A549 treated with AZD2906 at 1 μM for 4 hours (cell line): ENCODE measurements at places on chromosomes 7 and 10. TPM values are rescaled to one million over a fixed set of nuclear protein-coding genes. Genes with fewer than 3 reads are reported as not detected.

The NPTX2 gene
- 0.12 to 0.28 TPM (median 0.20 TPM) in 5 replicates for total RNA-seq

The NEUROD6 gene
- total RNA-seq = not detected in 5 replicates

The NRP1 gene
- 57.8 to 91.2 TPM (median 62.6 TPM) in 5 replicates for total RNA-seq

The CUTC gene
- 29.5 to 36.4 TPM (median 30.5 TPM) in 5 replicates for total RNA-seq

The RNLS gene
- total RNA-seq = 6.9 to 9.3 TPM (median 8.8 TPM) in 5 replicates

The EXOSC1 gene
- 51.4 to 59.8 TPM (median 54.0 TPM) in 5 replicates for total RNA-seq

The FBXO24 gene
- total RNA-seq = 0.22 to 0.35 TPM (median 0.24 TPM) in 5 replicates

The SLC26A3 gene
- 0.02 to 0.05 TPM in 2 of 5 replicates, not detected in the others for total RNA-seq

The POLD2 gene
- total RNA-seq = 150 to 170 TPM (median 169 TPM) in 5 replicates

The TES gene
- 59.9 to 86.8 TPM (median 70.0 TPM) in 5 replicates for total RNA-seq

The RNF133 gene
- not detected in 5 replicates for total RNA-seq

The LRMDA gene
- 3.8 to 4.7 TPM (median 4.1 TPM) in 5 replicates for total RNA-seq

The NUTM2E gene
- 0.34 to 0.51 TPM (median 0.43 TPM) in 5 replicates for total RNA-seq

The ARMC3 gene
- 0.35 to 0.79 TPM (median 0.53 TPM) in 5 replicates for total RNA-seq

The PTF1A gene
- not detected in 5 replicates for total RNA-seq
